ENCODE measurements at places on chromosomes 1 and 21. TPM values are rescaled to one million over a fixed set of nuclear protein-coding genes. Genes with fewer than 3 reads are reported as not detected.

RGSL1 gene
- not detected for total RNA-seq

HSF2BP gene
- 5.3 TPM for total RNA-seq

FMO2 gene
- total RNA-seq, result not detected

ACTL8 gene
- total RNA-seq, result 0.23 TPM

KMO gene
- total RNA-seq, result 1.8 TPM

TMEM81 gene
- 4.2 TPM for total RNA-seq

DUSP23 gene
- 119 TPM for total RNA-seq

LAX1 gene
- total RNA-seq, result not detected

OR2L5 gene
- not detected for total RNA-seq

EFCAB7 gene
- total RNA-seq, result 7.9 TPM

ADGRL4 gene
- total RNA-seq, result 0.21 TPM

SHE gene
- total RNA-seq, result not detected

ZMYND12 gene
- total RNA-seq, result not detected

ACOT11 gene
- total RNA-seq, result 5.3 TPM

ELK4 gene
- 101 TPM for total RNA-seq

OR2G6 gene
- total RNA-seq, result not detected

GPR161 gene
- total RNA-seq, result 6.6 TPM

RIPPLY3 gene
- total RNA-seq, result not detected

CD247 gene
- not detected for total RNA-seq

IVL gene
- 0.33 TPM for total RNA-seq

CNTN2 gene
- total RNA-seq, result not detected

ZNF593OS gene
- total RNA-seq, result not detected

ACKR1 gene
- total RNA-seq, result 47.6 TPM

SPSB1 gene
- total RNA-seq, result 8.2 TPM

TMPRSS15 gene
- total RNA-seq, result 3.3 TPM

SLC2A5 gene
- 0.61 TPM for total RNA-seq

KCNE1 gene
- total RNA-seq, result 0.20 TPM

LCA5L gene
- 2.8 TPM for total RNA-seq

CBR3 gene
- total RNA-seq, result 1.3 TPM

LRRC8B gene
- 7.0 TPM for total RNA-seq

KCNH1 gene
- 0.17 TPM for total RNA-seq

GJB5 gene
- total RNA-seq, result 33.2 TPM

NPPB gene
- total RNA-seq, result not detected

KRTAP19-1 gene
- total RNA-seq, result not detected

OR2L13 gene
- not detected for total RNA-seq

DMBX1 gene
- total RNA-seq, result not detected

FPGT gene
- 14.2 TPM for total RNA-seq

SPRR4 gene
- total RNA-seq, result not detected

C4BPB gene
- total RNA-seq, result not detected

CHML gene
- total RNA-seq, result 33.7 TPM

NBPF8 gene
- total RNA-seq, result 20.9 TPM

LCK gene
- not detected for total RNA-seq

RNF186 gene
- total RNA-seq, result not detected

ANKRD13C gene
- 17.8 TPM for total RNA-seq

TMEM54 gene
- 12.1 TPM for total RNA-seq

ADORA1 gene
- 0.26 TPM for total RNA-seq

TAS1R1 gene
- total RNA-seq, result not detected

IGSF3 gene
- 4.6 TPM for total RNA-seq

DENND2D gene
- total RNA-seq, result 6.0 TPM

TPM3 gene
- 698 TPM for total RNA-seq

All from MCF 10A (cell line).